G401 (cell line): ENCODE measurements at places on chromosomes 6 and 20.

- no peak for DNase-seq
Measured at GRCh38 chr6:9484091-9484490, 930.8 kb downstream of the TFAP2A start.

DNA sequence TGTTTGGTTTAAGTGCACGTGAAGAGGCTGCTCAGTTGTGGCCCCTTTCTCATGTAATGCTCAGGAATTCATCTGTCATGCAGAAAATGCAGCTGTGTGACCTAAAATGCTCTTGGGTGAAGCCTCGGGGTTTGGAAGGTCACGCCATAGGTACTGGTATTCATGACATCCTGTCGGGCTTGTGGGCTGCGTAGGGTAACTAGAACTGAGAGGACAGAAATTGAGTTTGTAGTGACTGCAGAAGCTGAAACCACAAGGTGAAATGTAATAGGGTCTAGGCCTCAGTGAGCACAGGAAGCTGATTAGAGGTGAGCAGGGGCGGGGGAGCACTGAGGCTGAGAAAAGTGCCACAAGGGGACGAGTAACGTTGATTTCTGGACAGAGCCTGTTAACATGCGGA is 128.8 kb downstream of the SOBP start:
- no peak for DNase-seq

DNA sequence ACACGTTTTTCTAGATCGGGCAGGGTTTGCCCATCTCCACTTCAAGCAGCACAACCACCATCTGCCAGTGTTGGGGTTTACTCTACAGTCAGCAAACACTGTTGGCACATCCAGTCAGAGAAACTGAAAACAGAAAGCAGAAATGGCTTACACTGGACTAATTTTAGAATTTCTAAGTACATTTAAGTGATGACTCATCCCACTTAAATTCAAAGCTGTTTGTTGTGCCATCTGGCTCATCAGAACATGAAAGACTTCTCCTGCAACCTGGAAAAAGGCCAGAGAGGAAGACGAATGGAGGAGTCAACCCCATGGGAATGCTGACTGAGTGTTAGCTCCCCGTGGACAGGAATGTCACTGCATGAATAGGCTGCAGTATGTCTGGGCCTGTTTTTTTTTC is 21.8 kb downstream of the FAM209B start:
- peak; percentile 57 for DNase-seq

DNA sequence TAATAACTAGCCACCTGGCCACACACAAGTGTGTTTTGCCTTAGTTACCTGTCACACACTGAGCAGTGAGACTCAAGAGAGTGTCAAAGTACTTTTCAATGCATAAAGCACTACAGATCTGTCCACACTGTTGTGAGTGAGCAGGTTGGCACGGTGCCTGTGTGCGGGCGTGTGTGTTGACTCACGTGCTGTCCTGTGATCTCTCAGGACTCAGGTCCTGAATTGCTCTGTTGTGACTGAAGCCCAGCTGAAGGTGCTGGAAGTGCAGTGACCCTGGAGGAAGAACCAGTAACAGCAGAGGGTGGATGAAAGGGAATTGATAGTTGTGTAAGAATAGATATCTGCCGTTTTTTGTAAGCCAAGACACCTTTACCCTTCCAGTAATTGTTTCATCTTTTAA is 18.3 kb downstream of the SLC16A10 start:
- DNase-seq = peak; percentile 29

- DNase-seq = no peak
Measured at GRCh38 chr6:148440877-148441453, 98.3 kb downstream of the SASH1 start.

DNA sequence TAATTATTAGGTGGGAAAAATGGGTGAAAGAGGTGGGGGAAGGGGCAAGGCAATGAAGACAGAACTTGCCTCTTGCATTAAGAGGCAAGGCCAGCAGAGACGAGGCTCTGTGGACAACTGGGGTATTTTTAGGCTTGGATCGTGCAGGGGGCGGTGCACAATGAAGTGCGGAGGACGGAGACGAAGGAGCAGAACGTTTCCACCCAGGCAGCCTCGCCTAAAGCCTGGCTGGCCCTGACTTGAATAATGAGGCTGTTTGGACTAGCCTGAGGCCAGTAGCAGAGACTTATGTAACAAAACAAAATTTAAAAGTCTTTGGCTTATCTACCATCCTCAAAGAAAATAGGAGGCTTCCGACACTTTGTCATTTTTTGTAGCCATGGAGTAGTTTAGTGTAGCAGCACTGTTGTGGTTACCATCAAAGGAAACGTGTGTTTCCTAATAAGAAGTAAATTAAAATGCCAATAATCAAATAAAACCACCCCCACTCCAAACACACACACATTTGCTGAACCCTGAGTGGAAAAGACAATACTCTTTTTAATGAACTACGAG is 370.0 kb upstream of the CNR1 start:
- no peak for DNase-seq
